T-cell (primary cell): ENCODE measurements at places on chromosomes 13 and 19.

GRCh38 chr13:113646376-113646775, 11.6 kb downstream of the ATP4B start:
- DNase-seq, result no peak

DNA sequence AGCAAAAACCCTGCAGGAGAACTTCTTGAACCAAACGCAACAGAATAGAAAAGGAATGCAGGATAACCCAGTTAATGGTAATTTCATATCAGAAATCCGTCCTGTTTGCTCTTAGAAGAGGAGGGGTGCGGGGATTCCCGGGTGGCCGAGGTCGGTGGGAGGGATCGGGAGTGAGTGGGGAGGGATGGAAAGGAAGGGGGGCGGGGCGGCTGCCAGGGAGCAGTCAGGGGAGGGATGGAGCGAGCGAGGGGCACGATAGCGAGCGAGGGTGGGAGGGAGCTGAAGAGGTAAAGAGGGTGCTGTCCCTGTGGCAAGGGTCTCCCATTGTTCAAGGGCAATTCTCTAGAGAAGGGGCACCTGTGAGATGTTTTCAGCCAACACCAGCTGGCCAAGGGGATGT, 26.5 kb downstream of the CD177 start:
- no peak for DNase-seq

DNA sequence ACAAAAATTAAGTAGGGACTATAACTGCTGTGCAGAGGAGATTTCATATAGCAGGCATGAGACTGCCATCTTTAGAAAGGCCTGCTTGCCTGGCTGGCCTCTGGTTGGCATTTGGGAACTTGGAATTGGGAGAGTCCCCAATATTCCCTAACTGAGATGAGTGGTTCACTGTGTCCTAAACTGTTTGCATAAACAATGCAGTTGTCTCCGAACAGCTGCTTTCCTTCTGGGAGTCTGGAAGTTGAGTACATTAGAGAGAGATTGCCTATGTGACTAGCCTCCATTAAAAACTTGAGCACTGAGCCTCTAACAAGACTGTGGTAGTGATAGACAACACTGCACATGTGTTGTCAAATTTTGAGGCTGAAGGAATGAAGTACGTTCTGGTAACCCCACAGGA, 47.4 kb downstream of the STOML3 start:
- DNase-seq, result no peak

- DNase-seq, result no peak
Observed at GRCh38 chr13:23159205-23159759, 21.5 kb upstream of the SGCG start.

GRCh38 chr19:582497-583197, 7.0 kb upstream of the HCN2 start:
- no peak for DNase-seq

GRCh38 chr13:24511816-24512196, 772 bp downstream of the PARP4 start:
- no peak for DNase-seq

- no peak for DNase-seq
Observed at GRCh38 chr13:55359067-55359466, 1781.7 kb upstream of the PRR20A start.

DNA sequence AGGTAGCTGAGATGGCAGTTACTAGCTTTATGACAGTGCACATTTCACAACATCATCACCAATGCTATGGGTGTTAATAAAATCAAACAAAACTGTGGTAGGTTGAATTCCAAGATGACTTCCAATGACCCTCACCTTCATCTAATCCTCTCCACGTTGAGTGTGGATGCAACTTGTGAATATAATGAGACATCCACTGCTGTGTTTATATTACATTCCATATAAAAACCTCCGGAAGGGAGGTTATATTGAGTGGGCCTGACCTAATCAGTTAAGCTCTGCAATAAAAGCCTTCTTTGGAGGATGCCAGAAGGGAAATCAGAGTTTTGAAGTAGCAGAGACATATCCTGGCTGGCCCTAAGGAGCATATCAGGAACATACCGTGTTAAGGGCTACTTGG, 25.6 kb upstream of the CSNK1A1L start:
- no peak for DNase-seq

GRCh38 chr19:440391-441212, 20.2 kb downstream of the SHC2 start:
- no peak for DNase-seq

- no peak for DNase-seq
Observed at GRCh38 chr13:111900390-111901131, 166.4 kb upstream of the SOX1 start.

GRCh38 chr13:35917942-35918645, 213.1 kb downstream of the DCLK1 start:
- no peak for DNase-seq

GRCh38 chr13:50871405-50871804, 27.9 kb upstream of the DLEU7 start:
- DNase-seq, result no peak

- no peak for DNase-seq
Observed at GRCh38 chr13:63435667-63436324, 2020.1 kb upstream of the PCDH20 start.

DNA sequence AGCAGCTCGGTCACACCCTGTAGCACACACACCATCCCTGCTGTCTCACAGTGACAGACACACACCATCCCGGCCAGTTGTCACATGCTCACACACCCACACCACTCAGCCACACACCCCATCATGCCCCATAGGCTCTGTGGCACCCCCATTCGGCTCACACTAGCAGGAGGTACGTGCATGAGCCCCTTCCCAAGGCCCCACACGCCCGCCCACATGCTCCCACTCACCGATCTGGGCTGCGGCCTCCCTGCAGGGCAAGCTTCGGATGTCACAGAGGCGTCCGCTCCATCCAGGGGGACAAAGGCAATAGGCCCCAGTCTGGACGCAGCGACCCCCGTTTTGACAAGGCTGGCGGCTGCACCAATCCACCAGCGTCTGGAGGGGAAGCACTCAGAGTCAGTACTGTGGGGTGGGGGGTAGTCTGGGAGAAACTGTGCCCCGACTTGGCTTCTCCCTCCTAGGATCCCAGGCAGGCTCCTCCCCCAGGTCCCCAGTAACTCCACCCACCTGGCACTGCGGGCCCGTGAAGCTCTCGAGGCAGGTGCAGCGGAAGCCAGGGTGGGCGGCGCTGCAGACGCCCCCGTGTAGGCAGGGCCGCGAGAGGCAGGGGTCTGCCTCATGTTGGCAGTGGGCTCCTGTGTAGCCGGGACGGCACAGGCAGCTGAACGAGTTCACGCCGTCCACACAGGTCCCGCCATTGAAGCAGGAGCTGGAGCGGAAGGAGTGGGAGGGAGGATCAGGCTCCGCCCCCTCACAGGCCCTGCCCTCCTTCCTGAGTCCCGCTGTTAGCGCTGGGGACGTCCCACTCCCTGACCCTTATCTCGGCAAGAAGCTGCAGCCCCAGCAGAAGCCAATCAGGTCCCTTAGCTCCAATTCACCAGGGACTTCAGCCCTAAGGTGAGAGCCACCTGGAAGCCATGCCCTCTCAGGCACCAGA, 20.1 kb downstream of the NOTCH3 start:
- no peak for DNase-seq

DNA sequence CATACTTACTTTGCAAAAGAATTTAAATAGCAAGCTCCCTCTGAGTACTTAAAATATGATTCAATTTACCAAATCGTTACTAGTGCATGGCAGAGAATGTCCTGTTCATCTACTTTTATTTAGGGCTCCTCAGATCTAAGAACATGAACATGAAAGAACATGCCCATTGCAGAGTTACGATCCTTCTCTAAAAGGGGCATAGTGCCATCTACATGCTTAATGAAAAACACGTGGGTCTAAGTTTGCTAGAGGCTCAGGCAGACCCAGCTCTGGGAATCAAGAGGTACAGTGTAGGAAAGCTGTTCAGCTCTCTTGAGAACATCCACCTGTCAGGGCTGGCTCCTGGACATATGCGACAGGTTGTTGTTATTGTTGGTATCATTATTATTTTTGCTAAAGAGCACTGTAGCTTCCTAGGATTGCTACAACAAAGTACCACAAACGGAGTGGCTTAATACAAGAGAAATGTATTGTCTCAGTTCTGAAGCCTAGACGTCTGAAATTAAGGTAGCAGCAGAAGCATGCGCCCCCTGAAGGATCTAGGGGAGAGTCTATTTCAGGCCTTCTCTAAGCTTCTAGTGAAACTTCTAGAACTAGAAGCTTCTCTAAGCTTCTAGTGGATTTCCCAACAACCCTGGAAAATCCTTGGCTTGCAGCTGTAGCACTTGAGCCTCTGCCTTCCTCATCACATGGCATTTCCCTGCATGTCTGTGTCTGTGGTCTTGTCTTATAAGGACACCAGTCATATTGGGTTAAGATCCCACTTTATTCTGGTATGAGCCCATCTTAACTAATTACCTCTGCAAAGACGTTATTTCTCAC, 133.9 kb downstream of the DCT start:
- no peak for DNase-seq

DNA sequence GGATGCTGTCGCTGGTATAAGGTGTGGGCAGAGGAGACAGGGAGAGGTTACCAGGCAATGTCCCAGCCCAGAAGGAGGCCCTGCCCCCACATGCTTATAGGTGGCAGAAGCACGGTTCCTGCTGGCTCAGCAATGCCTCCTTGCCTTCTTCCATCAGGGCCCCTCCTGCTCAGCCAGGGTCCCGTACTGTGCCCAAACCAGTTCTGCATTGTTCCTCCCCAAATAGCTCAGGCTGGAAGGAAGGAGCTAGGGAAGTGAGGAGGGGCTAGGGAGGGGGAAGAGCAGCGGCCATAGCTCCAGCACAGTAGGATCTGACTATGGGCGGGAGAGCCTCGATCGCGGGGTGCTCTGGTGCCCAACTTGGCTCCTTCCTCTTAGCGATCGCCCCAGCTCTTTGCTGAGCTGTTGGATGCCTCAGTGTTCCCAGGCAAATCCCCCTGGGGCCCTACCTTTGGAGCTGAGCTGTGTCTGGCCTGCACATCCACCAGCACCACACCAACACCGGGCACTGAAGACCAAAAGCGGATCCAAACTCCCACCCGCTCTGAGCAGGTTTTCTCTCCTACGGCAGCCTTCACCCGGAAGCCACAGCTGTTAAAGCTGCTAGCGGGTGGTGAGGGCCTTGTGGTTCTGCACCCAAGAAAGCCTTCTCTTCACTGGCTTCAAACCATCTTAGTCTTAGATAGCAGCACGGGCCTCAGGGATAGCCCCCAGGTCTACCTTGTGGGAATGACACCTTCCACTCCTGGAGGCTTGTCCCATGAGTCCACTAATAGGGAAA, 32.1 kb upstream of the PEPD start:
- DNase-seq, result no peak

- no peak for DNase-seq
Observed at GRCh38 chr13:20566468-20566897, 474 bp upstream of the IFT88 start.

DNA sequence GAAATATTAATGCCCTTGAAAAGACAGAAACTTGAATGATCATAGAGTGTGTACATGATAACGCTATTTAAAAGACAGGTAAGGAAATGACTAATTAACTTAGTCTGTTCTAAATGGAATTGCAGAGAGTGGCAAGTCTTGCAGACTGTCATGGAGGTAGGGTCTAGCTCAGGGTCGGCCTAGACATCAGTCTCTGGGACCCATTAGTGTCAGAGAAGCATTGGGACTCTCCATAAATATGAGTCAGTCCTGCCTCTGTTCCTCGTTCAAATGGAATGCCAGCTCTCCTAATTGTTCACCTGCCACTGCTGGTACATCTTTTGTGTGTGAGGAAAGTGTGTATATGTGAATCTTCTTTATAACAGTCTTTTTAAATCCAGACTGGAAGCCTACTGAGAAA, 28.0 kb downstream of the PCDH20 start:
- no peak for DNase-seq

- no peak for DNase-seq
Observed at GRCh38 chr13:69461397-69461796, 646.2 kb upstream of the ATXN8OS start.

- no peak for DNase-seq
Observed at GRCh38 chr19:40622773-40623075, 21.6 kb downstream of the LTBP4 start.

DNA sequence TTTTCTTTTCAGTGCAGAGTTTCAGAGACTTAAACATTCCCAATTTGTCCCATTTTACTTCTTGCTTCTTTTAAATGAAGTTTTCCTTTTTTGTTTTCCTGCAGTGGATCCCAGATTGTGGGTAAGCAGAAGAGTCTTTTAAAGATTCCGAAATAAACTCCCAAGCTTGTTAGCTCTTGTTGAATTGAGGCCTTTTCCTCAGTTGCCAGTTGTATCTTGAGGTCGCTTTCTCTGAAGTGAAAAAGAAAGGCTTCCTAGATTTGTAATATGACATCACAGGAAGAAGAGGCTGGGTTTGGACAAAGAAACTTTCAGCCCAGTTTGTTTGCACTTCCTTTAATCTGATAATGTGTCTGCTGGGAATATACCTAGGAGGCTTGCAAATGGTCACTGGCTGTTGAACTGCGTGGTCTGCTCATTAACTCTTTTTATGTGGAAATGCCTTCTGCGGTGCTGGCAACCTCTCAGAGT, at the start of gene LPAR6:
LPAR6 (minus strand) TSS at position 233 of the 471 bp plus-strand sequence. CDS start 690 bp downstream, outside the sequence.
- DNase-seq, result no peak

GRCh38 chr13:33798023-33798422, 19.9 kb upstream of the RFC3 start:
- DNase-seq, result no peak

GRCh38 chr19:40801426-40802299, 2.7 kb downstream of the EGLN2 start:
- no peak for DNase-seq

- no peak for DNase-seq
Observed at GRCh38 chr13:110600261-110600819, 15.0 kb upstream of the NAXD start.

GRCh38 chr13:108154421-108154858, 60.9 kb downstream of the LIG4 start:
- DNase-seq, result no peak

DNA sequence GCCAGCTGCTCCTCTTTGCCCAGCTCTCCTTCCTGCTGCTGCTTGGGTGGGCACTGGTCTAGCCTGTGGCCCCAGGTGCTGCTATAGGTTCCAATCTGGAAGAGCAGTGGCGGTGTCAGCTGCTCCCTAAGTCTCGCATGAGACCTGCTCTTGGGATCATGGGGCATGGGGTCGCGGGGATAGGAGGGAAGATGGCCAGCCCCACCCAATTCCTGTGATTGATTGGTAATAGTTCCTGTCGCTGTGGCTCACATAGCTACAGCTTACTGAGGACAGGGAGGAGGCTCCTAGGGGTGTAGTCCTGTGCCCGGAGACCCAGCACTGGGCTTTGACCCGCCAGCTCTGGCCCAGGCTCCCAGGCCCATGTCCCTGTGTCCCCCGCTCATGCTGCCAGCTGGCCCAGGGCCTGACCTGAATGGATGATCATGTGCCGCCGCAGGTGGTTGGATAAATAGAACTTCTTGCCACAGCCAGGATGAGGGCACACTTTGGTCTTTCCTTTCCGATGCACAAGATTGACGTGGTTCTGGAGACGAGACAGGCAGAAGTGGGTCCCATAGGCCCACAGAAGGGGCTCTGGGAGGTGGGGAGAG, 4.5 kb upstream of the ELAVL3 start:
- DNase-seq, result no peak

GRCh38 chr19:32308431-32309077, 36.9 kb upstream of the ZNF507 start:
- no peak for DNase-seq

GRCh38 chr13:99374994-99375737, 68.0 kb upstream of the GPR183 start:
- peak; percentile 78 for DNase-seq

- DNase-seq, result no peak
Observed at GRCh38 chr19:17406046-17406886, 836 bp upstream of the BST2 start.

GRCh38 chr13:89315287-89315686, 1644.1 kb downstream of the SLITRK5 start:
- DNase-seq, result no peak

GRCh38 chr13:114161028-114161556, 18.0 kb upstream of the CFAP97D2 start:
- DNase-seq, result no peak

- DNase-seq, result no peak
Observed at GRCh38 chr13:73820285-73820684, 313.9 kb downstream of the KLF12 start.
